ENCODE measurements at places on chromosomes 5 and 9.

DNA sequence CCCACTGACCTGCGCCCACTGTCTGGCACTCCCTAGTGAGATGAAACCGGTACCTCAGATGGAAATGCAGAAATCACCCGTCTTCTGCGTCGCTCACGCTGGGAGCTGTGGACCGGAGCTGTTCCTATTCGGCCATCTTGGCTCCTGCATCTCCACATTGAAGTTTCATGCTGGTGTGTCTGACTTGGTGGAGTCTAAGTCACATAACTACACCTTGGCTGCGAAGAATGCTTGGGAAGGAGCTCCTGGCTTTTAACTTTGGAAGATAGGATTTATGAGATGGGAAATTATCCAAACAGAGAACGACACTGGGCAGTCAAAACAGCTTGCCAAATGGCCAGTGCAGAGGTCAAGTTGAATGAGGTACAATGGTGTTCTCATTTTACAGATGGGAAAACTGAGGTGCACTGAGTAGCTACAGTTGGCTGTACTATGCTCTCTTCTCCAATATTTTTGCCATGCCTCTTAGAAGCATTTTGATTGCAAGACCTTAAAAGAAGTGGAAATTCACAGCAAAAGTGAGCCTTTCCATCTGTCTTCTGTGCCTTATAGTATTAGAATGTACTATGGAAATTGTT lies 36.7 kb downstream of the CCDC192 start:
- no peak for DNase-seq

GRCh38 chr9:89113851-89114250 lies 64.8 kb downstream of the SHC3 start:
- no peak for DNase-seq

DNA sequence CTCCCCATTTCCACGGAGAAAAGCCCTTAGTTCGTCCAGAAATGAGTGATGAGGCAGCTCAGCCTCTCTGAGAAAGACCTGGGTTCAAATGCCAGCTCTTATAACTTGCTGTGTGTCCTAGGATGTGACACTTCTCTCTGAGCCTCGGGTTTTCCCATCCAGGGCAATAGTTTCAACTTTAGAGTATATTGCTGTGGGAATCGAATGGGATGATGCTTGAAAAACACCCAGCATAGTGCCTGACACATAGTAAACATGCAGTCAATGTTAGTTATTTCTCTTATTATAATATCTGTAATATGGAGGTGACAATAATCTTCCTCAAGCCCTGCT lies 430 bp upstream of the MAPKAP1 start:
- no peak for DNase-seq

GRCh38 chr5:158492841-158493242 lies 606.9 kb downstream of the EBF1 start:
- no peak for DNase-seq

DNA sequence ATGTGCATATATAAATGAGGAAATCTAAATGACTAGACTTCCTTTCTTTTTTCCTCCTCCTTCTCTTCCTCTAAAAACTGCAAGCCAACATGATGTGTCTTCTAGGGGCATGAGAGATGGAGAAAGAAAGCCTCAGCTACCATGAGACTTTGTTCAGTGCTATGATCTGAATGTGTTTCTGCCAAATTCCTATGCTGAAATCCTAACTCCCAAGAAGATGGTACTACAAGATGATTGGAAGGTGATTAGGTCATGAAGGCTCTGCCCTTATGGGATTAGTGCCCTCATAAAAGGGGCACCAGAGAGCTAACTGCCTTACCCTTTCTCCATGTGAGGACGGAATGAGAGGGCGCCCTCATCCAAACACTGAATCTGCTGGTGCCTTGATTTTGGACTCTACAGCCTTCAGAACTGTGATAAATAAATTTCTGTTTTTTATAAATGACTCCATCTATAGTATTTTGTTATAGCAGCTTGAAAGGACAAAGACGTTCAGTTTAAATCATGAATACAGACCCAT lies 72.2 kb upstream of the IL6ST start:
- no peak for DNase-seq

- DNase-seq = no peak
These were observed 49.7 kb downstream of the VAV2 start for GRCh38 chr9:133942206-133942975.

GRCh38 chr5:151388960-151389359 lies 41.6 kb upstream of the SLC36A2 start:
- DNase-seq = no peak

- DNase-seq = no peak
These were observed 2.8 kb downstream of the MAMDC2 start for GRCh38 chr9:70046274-70047070.

GRCh38 chr5:34488984-34489383 lies 167.1 kb upstream of the RAI14 start:
- DNase-seq = no peak

- no peak for DNase-seq
These were observed 137.4 kb downstream of the STK32A start for GRCh38 chr5:147372191-147372590.

- no peak for DNase-seq
These were observed 102.5 kb upstream of the ERCC6L2 start for GRCh38 chr9:95773053-95773418.

GRCh38 chr5:30991462-30991861 lies 202.0 kb upstream of the CDH6 start:
- DNase-seq = no peak

- no peak for DNase-seq
These were observed at the start of gene CDH12 for GRCh38 chr5:22852807-22853660. Gene CDH12, minus strand, starts transcription at chr5:22853344.

GRCh38 chr9:79346350-79347020 lies 225.3 kb upstream of the TLE4 start:
- no peak for DNase-seq

DNA sequence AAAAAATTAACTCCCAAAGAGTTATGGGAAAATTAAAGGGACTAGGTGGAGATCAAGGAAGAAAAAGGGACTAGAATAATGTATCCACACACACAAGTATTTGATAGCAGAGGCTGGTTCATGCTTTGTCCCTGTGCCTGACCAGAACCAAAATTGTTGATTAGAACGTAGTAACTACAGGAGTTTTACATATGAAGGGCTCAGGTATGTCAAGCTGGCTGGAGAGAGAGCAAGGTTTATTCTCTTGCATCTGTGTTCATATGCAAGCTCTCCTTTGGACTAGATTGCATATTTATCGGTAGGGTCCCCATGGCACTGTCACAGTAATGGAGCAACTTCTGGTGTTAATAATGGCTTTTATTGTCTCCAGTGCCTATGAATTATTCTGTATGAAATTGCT lies 239.9 kb upstream of the TRPM3 start:
- no peak for DNase-seq

GRCh38 chr9:136124976-136125692 lies 6.5 kb upstream of the TMEM250 start:
- DNase-seq = no peak

DNA sequence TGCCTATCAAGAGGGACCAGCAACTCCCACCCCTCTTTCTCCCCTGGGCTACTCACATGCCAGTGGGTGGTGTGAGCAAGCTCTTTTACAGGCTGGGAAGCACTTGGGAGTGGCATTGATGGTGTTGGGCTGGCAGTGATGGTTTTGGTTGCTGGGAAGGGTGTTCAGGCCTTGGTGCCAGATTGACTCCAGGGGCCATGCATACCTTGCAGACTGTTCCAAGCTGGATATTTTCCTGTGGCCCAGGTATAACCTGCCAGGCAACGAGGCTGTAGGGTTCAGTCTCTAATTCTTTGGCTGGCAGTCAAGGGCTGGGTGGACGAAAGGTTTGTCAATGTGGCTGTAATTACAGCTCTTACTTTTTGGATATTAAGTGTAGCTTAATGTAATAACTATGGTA lies 177.3 kb downstream of the MACROH2A1 start:
- no peak for DNase-seq

GRCh38 chr9:38380872-38381534 lies 11.5 kb upstream of the ALDH1B1 start:
- no peak for DNase-seq

- DNase-seq = no peak
These were observed 25.6 kb downstream of the PBX3 start for GRCh38 chr9:125772740-125773139.

DNA sequence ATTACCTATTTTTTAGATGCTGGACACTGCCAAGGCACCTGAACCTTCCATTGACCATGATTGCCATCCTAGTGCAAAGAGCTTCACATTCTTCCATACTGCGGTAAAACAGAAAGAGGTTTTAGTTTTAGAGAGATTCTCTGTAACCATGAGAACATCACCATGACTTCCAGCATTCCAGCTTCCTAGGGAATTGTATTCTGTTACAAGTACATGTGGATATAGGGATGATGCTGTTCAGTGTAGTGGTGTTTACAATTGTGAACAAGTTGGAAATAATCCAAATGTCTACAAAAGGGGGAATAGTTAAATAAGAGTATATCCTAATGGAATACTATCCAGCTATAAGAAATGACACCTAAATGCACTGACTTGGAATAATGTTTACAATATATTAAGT lies 22.4 kb downstream of the NIPSNAP3B start:
- DNase-seq = no peak

DNA sequence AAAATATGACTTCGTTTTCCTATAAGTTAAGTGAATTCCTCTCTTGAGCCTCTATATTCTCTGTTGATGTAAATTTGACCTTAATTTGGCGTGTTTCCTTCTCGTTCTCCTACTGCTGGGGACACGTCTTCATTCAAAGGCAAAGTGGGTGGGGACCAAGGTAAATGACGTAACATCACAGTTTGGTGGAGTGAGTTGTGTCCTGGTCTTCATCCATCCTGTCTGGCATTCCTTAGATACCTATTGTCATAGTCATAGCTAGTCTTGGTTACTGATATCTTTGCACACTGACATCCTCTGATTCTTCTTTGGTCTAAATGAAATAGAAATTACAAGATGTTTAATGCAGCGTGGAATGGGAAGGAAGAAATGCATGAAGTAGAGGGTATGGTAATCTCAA lies 108.5 kb downstream of the NNT start:
- DNase-seq = no peak

DNA sequence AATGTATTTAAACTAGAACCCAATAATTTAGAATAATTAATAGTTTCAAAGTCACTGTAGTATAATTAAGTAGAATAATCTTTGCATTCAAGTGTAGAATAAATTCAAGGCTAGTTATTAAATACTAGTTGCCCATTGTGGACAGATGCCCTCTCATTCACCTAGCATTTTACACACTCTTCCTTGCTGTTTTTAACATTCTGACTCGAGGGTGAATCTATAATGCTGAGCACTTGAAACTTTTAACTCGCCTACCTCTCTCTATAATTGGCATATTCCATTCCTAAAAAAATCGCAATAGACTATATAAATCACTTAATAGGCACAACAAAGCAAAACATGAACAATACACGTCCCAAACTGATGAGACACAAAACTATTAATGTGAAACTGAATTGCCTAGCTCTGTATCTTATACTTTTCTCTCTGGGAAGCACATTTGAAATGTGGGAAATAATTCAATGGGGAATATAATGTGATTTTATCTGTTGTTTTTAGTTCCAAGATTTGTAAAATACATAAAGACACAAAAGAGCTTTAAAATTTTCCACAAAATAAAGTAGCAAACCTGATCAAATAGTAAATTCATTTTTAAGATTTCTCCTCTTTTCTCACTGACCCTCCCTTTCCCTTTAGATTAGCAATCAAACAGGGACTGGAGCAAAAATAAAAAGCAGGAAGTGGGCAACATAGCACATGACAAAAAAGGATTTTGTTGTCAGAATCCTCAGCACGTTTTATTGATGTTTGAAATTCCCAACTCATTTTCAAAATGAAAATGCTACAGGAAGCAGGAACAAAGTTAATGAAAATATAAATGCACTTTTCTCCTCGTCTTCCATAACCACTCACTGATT lies 295.6 kb downstream of the PDE4D start:
- no peak for DNase-seq

DNA sequence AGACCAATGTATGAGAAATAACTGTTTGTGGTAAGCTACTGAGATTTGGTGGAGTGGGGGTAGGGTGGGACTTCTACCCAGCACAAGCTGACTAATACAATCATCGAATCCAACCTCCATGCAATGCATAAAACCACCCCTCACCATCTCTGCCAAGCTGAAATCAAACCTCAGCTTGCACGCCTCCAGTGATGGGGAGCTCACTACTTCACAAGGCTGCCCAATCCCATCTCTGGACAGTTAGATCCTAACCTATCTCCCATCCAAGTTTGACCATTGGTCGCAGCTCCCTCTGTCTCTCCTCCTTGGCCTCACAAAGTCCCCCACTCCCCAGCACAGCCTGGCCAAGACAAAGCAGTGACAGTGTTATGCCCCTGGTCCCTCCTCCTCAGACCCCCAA lies 47.0 kb upstream of the HRH2 start:
- DNase-seq = no peak

DNA sequence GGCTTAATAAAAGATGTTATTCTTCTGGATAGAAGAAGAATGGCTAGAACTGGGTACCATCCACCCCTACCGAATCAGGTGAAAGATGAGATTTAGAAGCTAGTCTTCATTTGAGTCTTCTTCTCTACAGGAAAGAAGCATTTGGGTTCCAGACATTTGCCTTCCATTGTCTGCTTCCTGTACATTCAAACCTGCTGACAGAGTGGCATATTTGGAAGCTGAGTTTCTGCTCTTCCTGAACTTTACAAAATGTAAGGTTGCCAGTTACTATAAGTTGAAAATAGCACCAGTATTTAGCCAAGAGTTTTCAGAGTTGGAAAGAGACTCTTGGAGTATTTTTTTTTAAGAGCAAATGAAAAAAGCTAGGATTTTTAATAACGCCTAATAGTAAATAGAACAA lies 525.4 kb upstream of the TLE4 start:
- no peak for DNase-seq

DNA sequence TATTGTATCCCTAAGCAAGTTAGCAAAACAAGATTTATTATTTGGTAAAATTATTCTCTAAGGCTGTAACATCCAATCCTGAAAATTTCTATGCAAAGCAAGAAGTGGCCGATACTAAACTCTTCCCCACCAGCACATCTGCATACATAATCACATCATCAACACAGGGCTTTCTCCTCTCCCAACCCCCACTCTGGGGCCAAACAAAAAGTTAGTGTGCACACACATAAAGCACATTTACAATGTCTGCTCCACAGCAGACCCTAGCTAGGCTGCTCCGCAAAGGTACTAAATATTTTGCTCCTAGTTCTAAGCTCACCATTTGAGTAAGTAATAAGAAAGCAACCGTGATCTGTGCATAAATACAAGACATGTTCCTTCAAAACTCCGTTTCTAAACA lies 3.6 kb downstream of the RNF130 start:
- no peak for DNase-seq

- DNase-seq = no peak
These were observed 22.4 kb downstream of the ABITRAM start for GRCh38 chr9:108956631-108957026.

DNA sequence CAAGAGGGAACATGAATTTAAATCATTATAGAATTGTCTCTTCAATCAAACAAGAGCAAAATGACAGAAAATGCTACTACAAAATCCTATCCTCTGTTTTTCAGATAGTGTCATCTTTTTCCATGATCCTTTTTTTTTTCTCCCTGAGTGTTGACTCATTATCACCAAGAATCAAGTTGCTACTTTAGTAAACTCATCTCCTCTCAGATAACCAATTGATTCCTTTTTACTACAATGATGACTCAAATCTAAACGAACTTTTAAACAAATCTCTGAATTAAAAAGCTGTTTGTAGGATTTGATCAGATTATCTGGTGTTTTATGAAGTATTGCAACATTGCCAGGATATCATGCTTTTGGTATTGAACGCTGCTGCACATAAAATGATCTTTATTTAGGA lies 23.9 kb upstream of the IL7R start:
- DNase-seq = no peak

GRCh38 chr9:137358126-137358525 lies 56.1 kb upstream of the NRARP start:
- no peak for DNase-seq
